Breast epithelium (tissue), 4 donors: ENCODE measurements at places on chromosomes 4 and X. TPM values are rescaled to one million over a fixed set of nuclear protein-coding genes. Genes with fewer than 3 reads are reported as not detected.

DNA sequence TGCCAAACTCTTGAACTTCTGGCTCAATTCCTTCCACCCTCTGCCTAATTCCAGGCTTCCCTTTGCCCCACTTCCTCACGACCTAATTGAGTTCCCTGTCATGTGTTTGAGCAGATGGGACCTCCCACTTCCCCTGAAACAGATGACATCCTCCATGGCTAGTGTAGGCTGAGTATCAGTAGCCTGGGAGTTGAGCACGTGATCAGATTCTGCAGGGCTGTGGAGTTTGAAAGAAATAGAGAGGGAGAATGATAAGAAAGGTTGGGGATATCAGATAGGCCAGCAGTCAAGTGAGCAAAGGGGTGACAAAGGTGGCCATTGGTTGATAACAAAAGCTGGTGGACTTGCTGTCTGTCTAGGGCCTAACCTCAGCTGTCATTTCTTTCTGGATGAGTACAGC, 18.8 kb upstream of the NWD2 start:
- no peaks in the 10 kb centered on the region for H3K27me3 ChIP-seq
- H3K4me3 ChIP-seq = no peak overlapping the region
- no peak overlapping the region for H3K27ac ChIP-seq
- DNase-seq = no peak
- H3K4me1 ChIP-seq = no peaks in the 10 kb centered on the region

Gene HS3ST1
- 3.8 TPM for total RNA-seq

- H3K36me3 ChIP-seq = no peaks in the 10 kb centered on the region
- H3K27ac ChIP-seq = no peak overlapping the region
- H3K4me3 ChIP-seq = no peak overlapping the region
- H3K4me1 ChIP-seq = no peaks in the 10 kb centered on the region
- no peaks in the 10 kb centered on the region for H3K27me3 ChIP-seq
Observed at GRCh38 chr4:63708661-63709060, 700.6 kb downstream of the TECRL start.

Gene SSX4
- total RNA-seq = not detected

DNA sequence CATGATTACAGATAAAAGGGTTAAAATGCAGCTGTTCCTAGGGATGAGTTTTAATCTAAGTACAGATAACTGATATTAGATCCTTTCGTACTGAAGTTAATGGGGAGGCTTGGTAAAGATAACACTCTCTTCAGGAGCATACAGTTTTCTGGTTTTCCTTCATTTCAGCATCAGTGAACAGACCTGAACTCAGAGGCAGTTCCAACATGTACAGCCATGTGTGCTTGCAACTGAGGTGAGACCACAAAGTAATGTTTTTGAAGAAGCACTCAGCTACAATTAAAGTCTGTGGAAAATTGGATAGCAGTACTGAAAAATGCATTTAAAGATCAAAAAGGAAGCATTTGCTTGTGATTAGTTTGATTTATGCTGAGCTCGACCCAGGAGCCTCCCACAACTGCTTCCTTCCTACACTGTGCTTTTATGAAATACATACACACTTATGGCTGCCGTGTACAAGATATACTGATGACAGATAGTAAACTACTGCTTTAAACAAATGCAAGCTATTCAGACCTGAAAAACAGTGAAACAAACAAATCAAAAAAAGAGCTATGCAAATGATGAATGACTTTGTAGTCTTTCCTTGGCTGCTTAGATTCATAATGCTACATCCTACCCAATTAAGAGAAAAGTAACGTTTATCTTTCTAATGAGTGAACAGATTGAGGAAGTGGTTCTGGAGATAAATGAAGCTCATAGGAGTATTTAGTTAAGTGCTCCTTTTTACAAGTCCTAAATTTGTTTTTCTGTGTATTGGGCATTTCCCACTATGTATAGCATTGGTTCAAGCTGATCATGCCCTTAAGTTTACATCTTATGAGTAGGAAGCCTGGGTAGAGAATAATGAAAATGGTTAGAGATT, 68.4 kb downstream of the PDLIM5 start:
- DNase-seq = no peak
- H3K4me3 ChIP-seq = no peak overlapping the region
- no peak overlapping the region for H3K27ac ChIP-seq
- no peaks in the 10 kb centered on the region for H3K36me3 ChIP-seq

GRCh38 chr4:186701273-186701672, 22.4 kb downstream of the FAT1 start:
- H3K36me3 ChIP-seq = no peaks in the 10 kb centered on the region
- no peaks in the 10 kb centered on the region for H3K27me3 ChIP-seq
- peaks cover 10% of the 10 kb centered on the region for H3K4me1 ChIP-seq
- DNase-seq = peak; percentile 57
- peak overlapping the region; percentile 88 for H3K27ac ChIP-seq

GRCh38 chr4:127668770-127669169, 36.0 kb downstream of the INTU start:
- H3K4me3 ChIP-seq = no peak overlapping the region
- no peaks in the 10 kb centered on the region for H3K4me1 ChIP-seq
- DNase-seq = no peak
- H3K27ac ChIP-seq = no peak overlapping the region
- H3K36me3 ChIP-seq = no peaks in the 10 kb centered on the region
- no peaks in the 10 kb centered on the region for H3K27me3 ChIP-seq

Gene ZBTB49
- 3.9 TPM for total RNA-seq

Gene SPANXN4
- not detected for total RNA-seq

Gene UGT2A2
- total RNA-seq = not detected

Gene KLF8
- 23.6 TPM for total RNA-seq
